Right forelimb (tissue), 1 donor: ENCODE measurements at places on chromosomes 2 and 18.
A peak's percentile ranks its signal among the peaks of the same experiment; 100 is the strongest.

DNA sequence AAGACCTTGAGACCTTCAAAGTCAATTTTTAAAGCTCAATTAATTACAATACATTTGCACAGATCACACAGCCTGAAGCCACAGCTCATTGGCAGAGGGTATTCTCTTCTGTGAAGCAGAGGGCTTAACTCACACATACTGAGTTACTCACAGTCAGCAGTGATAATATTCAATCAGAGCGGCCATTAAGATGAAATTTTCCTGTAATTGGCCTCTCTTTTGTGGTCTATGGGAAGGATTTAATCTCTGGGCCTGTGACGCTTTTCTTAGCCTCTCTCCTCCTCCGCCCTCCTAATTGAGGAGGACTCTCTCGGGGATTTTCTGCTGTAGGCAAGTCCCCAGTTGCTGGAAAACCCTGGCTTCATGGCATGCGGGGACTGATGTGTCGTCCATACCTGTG lies 12.3 kb upstream of the LDLRAD4 start:
- DNase-seq, result no peak

GRCh38 chr2:119463990-119464389 lies 32.3 kb downstream of the TMEM37 start:
- DNase-seq, result no peak

DNA sequence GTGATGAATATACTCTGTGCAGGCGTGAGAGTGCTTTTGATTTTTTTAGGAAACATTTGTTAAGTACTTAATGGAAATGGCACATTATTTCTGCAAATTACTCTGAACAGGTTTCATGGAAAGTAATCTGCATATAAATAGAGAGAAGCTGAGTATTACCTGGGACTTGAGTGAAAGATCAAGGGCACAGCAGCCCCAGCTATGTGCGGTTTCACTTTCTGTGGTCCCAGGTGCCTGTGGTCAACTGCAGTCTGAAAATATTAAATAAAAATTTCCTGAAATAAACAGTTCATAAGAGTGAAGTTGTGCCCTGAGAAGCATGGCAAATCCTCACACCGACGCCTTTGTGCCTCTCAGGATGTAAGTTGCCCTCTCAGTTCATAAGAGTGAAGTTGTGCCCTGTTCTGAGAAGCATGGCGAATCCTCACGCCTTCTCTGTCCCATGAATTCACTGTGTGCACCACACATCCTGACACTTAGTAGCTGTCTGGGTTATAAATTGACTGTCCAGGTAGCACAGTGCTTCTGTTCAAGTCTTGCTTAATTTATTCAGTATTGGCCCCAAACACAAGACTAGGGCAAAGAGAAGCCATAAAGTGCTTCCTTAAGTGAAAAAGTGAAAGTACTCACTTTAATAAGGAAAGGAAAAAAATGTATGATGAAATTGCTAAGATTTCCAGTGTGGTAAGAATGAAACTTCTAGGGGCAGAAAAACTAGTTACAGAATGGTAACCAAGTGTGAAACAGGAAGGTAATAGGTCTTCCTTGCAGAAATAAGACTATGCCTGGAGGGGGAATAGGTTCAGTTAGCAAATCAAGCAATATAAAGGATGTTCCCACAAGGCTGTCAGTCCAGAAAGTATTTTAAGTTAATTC lies 4.3 kb upstream of the SNTG2 start:
- no peak for DNase-seq

DNA sequence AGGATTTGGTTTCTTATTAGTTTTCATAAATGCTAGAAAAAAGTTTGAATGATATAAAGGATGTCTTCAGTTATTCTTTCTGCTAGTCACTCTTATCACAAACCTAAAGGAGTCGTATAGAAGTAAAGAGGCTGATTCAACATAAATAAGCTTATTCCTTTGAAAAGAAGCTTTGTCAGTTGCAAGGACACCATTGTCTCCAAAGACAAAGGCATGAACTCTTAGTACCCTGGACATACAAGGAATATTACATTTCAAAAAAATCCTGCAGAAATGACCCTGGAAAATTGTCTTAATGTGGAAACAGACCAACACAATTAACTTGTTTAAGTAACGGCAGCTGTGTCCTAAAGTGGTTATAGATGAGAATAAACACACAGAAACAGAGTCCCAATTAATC lies 528.0 kb downstream of the CPS1 start:
- DNase-seq, result no peak

DNA sequence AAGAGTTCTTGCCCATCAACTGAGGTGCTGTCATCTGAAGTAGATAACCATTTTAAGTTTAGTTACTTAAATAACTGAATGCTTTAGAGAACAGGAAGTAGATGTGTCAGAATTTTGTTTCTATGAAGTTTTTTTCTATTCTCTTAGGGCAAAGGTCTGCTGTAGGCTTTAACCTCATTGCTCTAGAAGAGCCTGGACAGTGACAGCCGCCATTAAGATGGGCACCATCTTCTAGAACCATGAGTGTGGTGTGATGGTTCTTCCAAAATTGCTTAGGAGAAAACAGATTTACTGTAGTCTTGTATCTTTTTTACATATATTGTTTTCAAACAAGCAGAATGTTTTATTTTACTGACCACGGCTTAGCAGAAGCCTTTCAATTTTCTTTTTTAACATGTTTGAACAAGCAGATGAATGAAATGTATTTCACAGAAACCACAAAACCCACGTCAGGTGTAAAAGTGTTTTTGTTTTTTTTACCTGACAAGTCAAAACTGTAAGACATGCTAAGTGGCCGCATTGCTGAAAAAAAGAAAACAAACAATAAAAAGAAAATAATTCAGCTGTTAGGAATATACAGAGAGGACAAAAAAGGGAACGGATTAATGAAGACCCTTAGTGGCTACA lies 77.9 kb downstream of the PRELID3A start:
- DNase-seq, result no peak

GRCh38 chr18:58105206-58105887 lies 61.3 kb downstream of the NEDD4L start:
- DNase-seq, result no peak

DNA sequence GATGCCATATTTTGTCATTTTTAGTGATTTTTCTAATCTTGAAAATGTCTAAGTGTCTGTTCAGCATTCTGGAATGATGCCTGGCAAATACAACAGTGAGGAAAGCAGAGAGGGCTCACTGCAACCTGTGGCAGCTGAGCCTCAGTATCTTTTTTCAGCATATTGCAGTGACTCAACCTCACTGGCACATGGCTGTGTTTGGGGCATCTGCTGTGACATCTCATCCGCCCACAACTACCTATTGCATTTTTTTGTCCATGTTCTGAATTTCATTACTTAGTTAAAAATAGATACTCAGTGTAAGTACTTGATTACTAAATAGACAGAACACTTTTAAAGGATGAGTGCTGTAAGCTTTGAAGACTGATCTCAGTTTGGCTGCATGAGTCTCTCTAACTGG lies 10.7 kb downstream of the BABAM2 start:
- no peak for DNase-seq

GRCh38 chr2:18855027-18855426 lies 265.7 kb upstream of the NT5C1B start:
- no peak for DNase-seq

DNA sequence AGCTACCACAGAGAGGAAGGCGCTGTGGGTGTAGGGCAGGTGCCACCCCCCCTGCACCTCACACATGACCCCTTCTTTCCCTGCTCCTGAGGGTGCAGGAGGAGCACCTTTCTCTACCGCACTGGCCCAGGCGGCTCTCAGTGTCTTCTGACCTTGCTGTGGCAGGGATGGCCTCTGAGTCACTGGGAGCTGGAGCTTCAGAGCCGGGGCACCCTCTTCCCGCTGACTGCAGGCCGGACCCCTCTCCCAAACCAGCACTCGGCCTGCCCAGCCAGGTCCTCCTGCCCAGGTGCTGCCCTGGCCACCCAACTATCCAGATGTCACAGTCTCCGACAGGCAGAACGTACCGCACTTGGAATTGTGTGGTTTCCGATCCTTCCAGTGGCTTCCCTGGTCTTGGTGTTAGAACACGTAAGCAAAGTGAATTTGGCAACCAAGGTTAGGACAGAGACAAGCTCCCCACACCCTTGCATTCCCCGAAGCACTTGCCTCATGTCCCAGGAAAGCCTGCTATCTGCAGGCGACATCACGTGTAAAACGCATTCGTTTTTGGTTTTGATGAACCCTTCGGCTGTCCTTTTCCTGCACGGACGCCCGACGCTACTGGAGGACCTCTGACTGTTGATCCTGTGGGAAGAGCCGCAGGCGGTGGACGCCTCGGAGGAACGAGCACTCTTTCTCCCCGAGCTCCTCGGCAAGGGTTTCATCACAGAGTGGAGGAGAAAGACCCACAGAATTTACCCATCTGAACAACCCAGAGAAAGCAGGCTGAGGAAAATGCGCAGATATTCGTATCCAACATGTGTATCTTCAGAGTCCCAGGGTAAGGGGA lies 24.7 kb upstream of the KCNG2 start:
- no peak for DNase-seq

DNA sequence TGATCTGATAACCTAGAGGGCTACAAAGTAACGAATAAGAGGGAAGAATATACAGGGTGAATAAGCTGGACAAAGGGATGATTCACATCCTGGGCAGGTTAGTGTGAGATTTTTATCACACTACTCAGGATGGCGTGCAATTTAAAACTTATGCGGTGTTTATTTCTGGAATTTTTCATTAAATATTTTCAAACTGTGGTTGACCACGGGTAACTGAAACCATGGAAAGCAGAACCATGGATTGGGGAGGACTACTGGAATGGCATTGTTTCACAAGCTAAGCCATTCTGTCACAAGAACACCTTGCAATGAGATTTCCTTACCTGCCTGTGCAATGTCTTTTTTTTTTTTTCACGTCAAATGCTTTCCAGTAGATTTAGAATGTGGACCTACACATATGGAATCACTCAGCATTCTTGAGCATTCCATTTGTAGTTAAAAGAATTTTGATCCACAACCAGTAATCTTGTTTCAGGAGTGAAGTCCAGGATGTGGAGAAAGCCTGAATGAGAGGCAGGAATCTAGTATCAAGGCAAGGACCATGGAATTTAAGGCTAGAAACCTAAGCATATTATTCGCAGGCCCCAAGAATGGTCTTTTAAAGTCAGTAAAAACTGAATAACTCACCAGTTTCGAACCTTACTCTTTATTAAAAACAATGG lies 8.0 kb upstream of the CDK15 start:
- DNase-seq, result no peak

DNA sequence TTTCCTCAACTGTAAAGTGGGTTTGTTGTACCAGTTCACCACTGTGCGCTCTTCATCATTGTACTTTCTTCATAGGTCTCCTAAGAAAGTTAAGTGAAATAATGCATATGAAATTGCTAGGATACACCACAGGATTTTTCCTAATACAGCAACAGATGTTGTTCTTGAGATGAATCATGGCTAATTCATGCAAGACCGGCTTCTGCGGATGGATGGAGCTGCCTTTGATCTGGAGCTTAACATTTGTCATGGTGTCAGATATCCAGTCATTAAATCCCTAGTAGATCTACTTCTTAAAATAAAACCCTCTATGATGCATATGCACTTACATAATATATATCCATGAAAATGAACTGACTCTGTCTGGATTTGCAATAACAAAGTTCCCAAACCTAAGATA lies 114.1 kb downstream of the COL6A3 start:
- no peak for DNase-seq

GRCh38 chr2:142952793-142953494 lies 75.5 kb downstream of the KYNU start:
- DNase-seq, result no peak

- peak; percentile 52 for DNase-seq
Observed at GRCh38 chr2:10278029-10278762, 24.5 kb upstream of the HPCAL1 start.

- no peak for DNase-seq
Observed at GRCh38 chr2:65436824-65437221, 4.4 kb upstream of the SPRED2 start.

GRCh38 chr2:121520641-121520994 lies 10.1 kb upstream of the RNU4ATAC start:
- DNase-seq, result no peak

DNA sequence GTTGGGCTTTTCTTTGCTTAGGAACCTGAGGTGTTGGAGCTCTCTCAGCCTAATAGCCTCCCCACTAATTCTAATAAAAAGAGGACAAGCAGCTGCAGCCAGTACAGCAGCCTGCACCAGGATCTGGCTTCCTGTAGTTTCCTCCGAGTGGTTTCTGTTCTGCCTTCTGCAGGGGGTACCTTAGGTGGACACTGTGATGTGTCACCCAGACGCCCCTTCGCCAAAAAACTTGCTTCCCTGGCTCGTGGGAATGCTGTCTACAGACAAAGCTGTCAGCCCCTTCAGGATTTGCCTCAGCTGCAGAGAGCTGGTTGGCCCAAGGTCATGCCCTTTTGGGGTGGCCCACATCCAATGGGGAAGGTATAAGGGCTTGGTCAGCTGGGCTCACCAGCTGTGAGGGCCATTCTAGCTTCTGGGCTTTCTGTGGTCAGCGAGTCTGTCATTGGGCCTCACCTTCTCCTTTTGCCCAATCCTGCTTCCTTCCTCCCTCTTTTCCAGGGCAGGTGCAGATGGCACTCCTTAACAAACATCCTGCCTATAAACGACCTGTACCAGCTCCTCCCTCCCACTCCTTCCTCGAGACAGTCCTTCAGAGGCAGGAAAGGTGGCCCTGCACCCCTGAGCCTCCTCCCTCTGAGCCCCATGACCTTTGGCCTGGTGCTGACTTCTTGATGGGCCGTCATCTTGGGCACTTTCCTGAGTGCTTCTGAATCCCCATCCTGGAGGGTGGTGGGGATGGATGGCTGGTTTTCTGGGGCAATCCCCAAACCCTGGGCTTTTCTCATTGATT lies 44.0 kb upstream of the ROCK2 start:
- no peak for DNase-seq

GRCh38 chr2:207686812-207687211 lies 24.6 kb upstream of the CCNYL1 start:
- no peak for DNase-seq

DNA sequence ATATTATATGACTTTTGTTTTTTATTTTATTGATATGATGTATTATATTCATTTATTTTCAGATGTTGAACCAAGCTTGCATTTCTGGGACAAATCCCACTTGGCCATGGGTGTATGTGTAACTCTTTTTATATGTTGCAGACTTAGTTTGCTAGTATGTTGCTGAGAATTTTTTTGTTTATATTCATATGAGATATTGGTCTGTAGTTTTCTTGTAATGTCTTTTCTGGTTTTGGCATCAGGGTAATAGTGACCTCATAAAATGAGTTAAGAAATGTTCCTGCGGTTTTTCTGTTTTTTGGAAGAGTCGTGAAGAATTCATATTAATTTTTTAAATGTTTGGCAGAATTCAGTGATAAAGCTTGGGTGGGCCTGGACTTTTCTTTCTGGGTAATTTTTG lies 88.7 kb downstream of the ASB1 start:
- DNase-seq, result no peak
